ENCODE measurements at places on chromosomes 1 and 21.

DNA sequence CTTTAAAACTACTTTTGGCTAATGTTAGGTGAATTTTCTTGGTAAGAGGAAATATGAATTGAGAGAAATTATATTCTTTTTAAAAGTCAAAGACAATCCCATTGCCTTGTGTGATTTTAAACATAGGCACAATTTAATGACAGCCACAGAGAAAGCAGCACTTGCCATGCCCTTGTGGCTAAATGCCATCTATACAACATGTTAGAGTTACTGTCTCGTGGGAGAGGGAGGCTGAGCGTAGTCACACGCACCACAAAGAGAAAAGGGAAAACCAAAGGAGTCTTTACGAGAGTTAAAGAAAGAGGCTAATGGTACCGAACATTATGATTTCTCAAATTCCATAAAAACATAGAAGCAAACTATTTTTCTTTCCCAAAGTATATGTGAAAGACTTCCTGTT, 537.9 kb downstream of the PTPRC start:
- DNase-seq, result no peak

DNA sequence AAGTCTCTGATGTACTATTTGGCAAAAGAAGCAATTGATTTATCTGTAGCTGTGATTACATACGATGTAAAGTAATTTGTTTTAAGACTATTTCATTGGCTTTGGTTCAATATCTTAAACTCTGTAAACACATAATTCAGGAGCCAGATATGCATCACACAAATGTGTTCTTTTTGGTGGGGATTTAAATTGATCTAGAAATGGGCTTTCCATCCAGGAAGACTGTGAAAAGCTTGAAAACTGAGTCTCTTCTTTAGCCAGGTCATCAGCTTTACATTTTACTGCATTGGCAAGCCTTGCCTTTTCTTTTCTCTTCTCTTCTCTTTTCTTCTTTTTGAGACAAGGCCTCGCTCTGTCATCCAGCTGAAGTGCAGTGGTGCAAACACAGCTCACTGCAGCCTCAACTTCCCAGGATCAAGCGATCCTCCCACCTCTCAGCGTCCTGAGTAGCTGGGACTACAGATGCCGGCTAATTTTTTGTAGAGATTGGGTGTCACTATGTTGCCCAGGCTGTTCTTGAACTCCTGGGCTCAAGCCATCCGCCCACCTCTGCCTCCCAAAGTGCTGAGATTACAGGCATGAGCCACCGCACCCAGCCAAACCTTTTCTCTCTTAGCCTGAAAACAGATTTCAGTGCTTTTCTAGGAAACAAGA, 1.4 kb downstream of the RCAN3 start:
- DNase-seq, result no peak

DNA sequence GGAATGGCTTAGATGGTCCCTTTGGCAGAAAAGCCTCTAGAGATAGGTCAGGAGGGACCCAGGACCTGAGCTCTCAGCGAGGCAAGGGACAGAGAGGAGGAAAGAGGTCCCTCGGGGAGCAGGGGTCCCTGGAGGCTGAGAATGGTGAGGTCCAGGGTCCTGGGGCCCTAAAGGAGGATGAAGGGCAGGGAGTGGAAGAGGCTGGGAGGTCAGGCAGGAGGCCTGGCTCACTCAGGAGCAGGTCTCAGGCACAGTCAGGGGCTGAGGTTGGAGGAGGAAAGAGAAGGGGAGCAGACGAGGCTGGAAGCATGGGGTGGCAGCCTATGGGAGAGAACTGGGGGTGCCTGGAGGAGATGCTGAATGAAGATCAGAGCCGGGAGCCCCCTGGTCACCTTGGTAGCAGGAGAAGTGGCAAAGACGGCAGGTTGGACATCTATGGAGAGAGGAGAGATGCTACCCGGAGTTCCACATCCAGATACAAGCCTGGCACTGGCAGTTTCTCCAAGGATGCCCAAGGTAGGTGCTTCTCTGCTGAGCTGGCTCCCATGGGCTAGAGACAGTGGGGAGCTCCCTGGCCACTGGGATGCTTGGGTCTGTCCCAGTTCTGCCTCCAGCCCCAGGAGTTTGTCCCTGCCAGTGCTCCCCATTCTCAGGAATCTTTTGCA, 22.6 kb downstream of the IGFN1 start:
- DNase-seq, result no peak

GRCh38 chr1:203152158-203153034, 23.2 kb downstream of the MYBPH start:
- DNase-seq, result no peak

DNA sequence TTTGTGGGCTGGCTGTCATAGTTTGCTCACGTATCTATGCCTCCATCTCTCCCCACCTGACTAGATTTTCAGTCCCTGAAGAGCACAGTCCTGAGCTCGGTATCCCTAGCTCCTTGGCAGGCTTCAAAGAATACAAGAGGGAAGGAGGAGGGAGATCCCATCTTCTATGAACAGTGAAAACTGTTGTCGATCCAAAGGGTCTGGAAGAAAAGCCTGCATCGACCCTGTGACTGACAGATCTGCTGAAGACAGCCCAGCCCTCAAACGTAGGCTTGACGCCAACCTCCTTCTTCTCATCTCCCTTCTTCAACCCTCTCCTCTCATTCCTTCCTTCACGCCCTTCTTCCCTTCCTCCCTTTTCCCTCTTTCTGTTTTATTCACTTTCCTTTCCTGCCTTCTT, 13.3 kb upstream of the ADORA1 start:
- no peak for DNase-seq

- DNase-seq, result no peak
Measured at GRCh38 chr1:12477936-12478611, 139.9 kb downstream of the DHRS3 start.

DNA sequence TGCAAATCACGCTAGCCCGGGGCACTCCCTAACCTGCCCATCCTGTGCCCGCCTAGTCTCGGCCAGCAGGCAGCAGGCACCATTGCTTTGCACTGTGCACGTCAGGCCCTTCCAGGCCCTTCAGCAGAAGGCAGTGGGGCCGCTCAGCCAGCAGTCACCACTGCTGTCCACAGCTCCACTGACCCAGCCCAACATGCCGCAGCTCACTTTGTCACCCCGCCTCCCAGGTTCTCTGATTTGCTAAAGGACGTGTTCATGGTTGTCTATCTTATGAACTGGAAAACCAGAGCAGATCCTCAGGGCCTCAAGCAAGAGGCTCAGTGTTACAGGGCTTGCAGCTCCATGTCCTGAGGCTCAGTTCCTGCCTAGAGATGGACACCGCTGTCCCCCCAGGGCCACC, 14.2 kb upstream of the SPOCD1 start:
- no peak for DNase-seq

GRCh38 chr1:223006917-223007648, 136.0 kb downstream of the TLR5 start:
- no peak for DNase-seq

- no peak for DNase-seq
Measured at GRCh38 chr21:41894922-41895557, 15.9 kb upstream of the PRDM15 start.

DNA sequence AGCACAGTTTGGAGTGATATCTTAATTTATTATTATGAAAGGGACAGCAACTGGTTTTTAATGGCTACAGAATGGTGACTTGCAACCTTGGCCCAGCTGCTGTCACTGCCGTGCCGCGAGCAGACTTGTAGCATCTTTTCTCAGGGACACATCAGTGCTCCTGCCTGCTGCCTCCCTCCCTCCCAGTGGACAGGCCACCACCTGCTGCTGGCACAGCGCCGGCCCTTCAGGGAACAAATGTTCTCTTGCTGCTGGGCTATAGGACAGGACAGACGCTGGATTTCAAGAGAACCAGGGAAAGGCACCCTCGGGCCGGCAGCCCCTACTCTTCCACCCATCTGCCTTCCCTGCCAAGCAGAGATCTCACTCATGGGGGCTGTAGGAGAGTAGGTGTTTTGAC, 413.8 kb upstream of the NFIA start:
- no peak for DNase-seq

- DNase-seq, result no peak
Measured at GRCh38 chr1:85406887-85407533, 57.9 kb downstream of the DDAH1 start.

DNA sequence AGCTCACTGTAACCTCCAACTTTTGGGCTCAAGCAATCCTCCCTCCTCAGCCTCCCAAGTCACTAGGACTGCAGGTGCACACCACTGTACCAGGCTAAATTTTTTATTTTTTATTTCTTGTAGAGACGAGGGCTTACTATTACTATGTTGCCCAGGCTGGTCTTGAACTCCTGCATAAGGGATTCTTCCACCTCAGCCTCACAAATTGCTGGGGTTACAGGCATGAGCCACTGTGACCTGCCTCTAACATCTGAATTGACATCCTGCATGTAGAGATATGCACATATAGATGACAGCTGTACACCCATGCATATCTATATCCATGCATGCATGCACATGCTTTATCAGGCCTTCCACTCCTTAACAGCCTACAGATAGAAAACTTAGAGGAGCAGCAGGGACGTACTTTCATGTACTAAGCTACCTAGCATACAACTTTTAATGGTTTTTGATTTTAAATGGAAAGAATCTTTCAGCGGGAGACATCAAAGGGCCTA, 740.9 kb upstream of the TPTE start:
- no peak for DNase-seq

DNA sequence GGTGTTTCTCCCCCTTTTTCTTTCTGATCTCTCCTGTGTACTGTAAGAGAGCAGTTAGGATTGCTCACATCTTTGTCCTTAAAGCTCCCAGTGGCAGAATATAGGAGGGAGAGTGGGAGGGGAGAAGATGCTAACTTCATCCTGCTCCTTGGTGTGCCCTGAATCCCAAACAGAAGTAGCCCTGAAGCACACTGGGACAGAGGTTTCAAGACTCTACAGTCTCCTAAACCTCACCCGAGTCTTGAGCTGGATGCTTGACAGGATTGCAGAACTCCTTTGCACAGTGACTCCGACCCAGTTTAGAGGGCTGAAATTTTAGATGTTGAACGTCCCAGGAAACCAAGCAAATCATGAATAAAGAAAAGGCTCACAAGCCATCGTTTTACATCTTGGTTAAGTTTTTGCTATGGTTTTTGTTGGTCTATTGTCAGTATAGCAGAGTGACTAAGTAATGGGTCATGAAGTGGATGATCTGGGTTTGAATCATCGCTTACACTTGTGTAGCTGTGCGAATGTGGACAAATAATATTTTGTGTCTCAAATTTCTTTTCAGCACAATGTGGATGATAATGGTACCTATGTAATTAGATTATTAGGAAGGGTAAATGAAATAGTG, 37.5 kb downstream of the XCL2 start:
- DNase-seq, result no peak

DNA sequence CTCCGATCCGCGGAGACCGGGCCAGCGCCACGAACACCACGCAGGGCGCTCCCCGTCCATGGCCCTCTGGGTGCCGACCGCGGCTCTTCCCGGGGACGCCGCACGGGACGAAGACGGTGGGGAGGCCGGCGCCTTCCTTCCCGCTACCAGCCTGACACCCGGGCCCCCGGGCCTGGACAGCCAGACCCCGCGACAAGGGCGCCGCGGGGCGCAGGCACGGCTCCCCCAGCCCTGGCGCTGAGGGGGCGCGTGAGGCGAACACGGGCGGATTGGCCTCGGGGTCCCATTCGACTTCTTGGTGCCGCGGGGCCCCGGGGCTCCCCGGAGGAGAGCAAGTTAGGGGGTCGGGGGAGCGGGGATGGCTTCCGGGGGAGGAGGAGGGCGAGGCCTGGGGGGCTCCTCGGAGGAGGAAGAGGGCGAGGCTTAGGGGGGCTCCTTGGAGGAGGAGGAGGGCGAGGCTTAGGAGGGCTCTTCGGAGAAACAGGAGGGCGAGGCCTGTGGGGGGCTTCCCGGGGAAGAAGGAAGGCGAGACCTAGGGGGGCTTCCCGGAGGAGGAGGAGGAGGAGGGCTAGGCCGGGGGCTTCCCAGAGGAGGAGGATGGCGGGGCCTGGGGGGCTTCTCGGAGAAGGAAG, 537 bp upstream of the KLHL17 start:
- no peak for DNase-seq

- DNase-seq, result no peak
Measured at GRCh38 chr1:15261155-15262002, 14.4 kb downstream of the FHAD1 start.

GRCh38 chr1:179966551-179966950, 11.9 kb downstream of the CEP350 start:
- no peak for DNase-seq

DNA sequence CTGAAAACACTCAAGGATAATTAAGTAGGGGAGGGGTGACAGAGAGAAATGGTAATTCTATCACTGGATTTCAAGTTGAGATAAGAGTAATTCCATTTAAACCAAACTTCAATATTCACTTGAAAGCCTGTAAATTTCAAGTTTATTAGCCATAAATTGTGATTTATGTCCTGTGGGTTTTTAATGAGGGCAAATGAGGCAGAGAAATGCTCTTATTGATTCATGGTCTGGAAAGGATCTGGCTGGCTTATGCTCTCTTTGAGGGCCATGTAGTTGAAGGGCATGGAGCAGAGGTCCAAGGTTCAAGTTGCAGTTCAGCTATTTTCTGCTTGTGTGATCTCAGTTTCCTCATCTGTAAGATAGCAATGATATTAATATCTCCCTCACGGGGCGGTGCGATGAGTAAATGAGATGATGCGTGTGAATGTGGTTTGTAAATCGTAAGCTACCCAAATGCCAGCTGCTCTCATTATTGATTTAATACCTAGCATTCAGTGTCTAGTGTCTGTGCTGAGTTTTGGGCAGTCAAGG, 12.3 kb downstream of the OLFML3 start:
- DNase-seq, result no peak

- DNase-seq, result no peak
Measured at GRCh38 chr1:30809514-30810263, 52.1 kb upstream of the LAPTM5 start.

DNA sequence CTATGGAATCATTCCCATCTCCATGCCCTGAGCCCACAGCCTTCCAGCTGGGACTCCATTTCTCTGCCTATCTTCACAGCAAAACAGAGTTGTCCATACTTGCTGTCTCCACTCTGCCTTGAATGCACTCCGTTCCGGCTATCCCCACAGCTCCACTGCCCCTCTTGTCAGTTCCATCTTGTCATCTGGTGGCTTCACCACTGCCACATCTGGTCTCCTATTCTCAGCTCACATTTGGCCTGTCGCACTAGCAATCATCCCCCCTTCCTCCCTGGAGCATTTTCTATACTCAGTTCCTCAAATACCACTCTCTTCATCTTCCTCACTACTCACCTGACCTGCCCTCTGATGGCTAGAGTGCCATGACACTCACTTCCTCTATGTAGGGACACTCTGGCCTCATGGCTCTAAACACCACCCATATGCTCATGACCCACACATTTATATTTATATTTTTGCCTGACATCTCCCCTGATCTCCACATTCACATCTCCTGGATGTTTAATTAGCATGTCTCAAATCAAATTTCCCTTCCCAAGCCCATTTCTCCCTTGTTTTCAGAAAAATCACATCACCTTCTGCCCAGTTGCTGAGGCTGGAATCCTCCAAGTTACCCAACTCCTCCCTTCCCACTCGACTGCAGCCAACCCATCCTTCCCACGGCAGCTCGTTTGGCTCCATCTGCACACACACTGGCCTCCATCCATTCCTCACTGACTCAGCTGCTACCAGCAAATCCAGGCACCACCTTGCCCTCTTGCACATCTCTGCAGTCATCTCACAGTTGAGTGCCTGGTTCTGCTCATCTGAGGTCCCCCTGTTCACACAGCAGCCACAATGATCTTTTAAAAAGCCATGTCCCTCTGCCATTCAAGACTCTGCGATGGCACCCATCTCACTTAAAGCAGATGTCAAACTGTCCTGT, 6.1 kb downstream of the ZNF692 start:
- DNase-seq, result no peak

Data from activated gamma-delta T cell treated with anti-CD3 and anti-CD28 coated beads, Interleukin-2, amount 50 U/mL, for 16 hours (primary cell).